Left lung (tissue), 14 donors: ENCODE measurements at places on chromosomes 5 and 9. TPM values are rescaled to one million over a fixed set of nuclear protein-coding genes. Genes with fewer than 3 reads are reported as not detected.

DIPK1B gene
- total RNA-seq = 12.7 TPM

ST8SIA4 gene
- 38.5 TPM for total RNA-seq

ZFYVE16 gene
- 58.5 TPM for total RNA-seq

ENTREP1 gene
- total RNA-seq = 37.4 TPM

TEK gene
- total RNA-seq = 20.3 TPM

ADRB2 gene
- 12.3 TPM for total RNA-seq

STKLD1 gene
- 0.82 TPM for total RNA-seq

RNF180 gene
- 12.4 TPM for total RNA-seq

GPR150 gene
- 0.26 TPM for total RNA-seq

TNFSF8 gene
- total RNA-seq = 4.8 TPM

EQTN gene
- 0.37 TPM for total RNA-seq

WWC1 gene
- total RNA-seq = 59.6 TPM

CDHR2 gene
- 0.26 TPM for total RNA-seq

CDKN2A gene
- 1.2 TPM for total RNA-seq

CORO2A gene
- total RNA-seq = 20.4 TPM

RETREG1 gene
- 26.0 TPM for total RNA-seq

LRRC19 gene
- not detected for total RNA-seq

PCDHA3 gene
- 0.50 TPM for total RNA-seq

CHSY3 gene
- 10.1 TPM for total RNA-seq
